ENCODE measurements at places on chromosomes 6 and 20.

DNA sequence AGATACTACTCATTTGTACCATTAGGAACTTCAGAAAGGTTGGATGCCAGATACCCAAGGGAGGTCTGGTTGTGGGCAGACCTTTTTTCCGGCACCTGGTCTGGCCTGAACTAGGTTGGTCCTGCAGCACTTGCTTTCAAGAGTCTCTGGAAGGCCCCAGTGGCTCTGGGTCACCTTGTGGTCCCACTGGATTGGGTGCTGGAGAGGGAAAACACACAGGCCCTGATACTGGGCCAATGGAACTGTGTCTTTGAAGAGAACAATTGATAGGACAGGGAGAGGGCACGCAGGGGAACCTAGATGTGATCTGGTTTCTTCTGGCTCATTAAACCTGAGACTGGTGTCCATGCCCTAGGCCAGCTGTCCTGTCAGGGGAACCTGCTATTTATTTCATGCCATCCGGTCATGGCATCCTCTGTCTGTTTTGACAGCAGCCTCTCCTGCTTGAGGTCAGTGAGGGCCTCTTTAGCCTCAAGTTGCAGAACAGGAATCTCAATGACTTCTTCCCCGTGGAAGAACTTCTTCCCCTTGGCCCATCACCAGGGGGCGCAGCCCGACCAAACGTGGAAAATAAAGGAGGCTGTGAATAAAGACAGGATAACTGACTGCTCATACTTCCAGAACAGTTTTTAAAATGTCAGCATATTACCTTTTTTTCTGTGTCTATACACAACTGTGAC, 25.0 kb downstream of the TAF8 start:
- no peak for DNase-seq

- no peak for DNase-seq
Measured at GRCh38 chr20:4844751-4845465, 123.2 kb downstream of the PRND start.

- DNase-seq = no peak
Measured at GRCh38 chr6:125193208-125193607, 39.6 kb downstream of the TPD52L1 start.

GRCh38 chr6:33297406-33297955, 1.3 kb downstream of the RGL2 start:
- DNase-seq = no peak

DNA sequence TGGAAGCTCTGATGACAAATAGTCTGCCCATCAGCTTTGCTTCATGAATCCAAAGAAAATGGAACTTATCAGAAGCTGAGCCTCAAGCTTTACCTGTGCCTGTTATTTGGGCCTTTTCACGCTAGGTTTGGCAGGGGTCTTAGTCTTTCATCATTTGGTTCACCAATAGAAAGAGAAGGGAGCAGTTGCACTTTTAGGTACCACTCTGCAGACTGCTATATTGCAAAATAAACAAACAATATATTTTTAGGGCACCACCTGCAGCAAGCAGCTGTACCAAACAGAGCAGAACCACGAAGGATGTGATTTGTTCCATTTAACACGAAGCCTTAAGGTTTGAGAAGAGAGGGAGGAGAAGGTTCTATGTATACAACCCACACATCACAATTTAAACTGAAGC, 291.4 kb upstream of the RNF217 start:
- peak; percentile 82 for DNase-seq

DNA sequence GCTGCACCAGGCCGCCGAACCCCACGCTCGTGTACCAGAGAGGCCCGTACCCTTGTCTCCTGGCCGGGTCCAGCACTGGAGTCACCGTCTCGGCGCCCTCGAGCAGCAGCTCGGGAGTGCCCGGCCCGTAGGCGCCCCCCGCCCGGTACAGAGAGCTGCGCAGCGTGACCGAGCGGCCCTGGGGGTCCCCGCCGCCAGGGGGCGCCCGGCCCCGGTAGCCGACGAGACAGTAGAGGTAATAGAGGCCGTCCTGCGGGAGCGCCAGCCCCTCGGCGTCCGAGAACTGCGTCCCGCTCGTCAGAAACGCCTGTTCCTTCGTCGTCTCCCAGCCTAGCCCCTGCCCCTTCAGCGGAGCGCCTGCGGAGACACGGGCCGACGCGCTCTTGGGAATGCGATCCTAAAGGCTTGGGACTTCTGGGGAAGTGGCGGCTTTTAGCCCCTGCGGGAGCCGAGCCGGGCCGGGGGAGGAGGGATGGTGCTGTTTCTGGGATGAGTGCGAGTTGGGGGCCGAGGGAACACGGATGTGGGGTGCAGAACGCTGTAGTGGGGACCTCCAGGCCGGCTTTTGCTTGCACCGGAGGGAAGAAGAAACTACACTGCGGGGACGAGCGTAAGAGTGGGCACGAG, 1.3 kb downstream of the LTB start:
- DNase-seq = peak; percentile 9

- DNase-seq = no peak
Measured at GRCh38 chr6:32607263-32607987, 17.8 kb upstream of the HLA-DRB1 start.

GRCh38 chr20:1186367-1186991, 1.7 kb upstream of the TMEM74B start:
- DNase-seq = no peak

GRCh38 chr6:141267420-141267819, 865.3 kb upstream of the GJE1 start:
- no peak for DNase-seq

DNA sequence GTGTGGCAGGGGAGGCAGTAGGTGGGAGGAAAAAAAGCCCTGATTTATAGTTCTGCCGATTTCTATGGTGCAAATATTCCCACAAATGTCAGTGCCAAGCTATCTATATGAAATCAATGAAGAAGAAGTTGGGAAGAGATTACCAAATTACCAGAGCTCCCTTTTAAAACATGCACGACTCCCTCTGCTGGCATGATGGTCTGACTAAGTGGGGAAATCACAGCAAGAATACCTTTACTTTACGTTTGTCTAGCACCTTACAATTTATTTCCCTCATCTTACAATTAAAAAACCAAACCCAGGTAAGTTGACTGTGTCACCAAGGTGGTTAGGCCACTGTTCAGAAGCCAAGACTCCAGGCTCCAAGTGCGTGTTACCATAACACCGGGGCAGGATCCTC, 55.6 kb downstream of the AGPAT4 start:
- no peak for DNase-seq

DNA sequence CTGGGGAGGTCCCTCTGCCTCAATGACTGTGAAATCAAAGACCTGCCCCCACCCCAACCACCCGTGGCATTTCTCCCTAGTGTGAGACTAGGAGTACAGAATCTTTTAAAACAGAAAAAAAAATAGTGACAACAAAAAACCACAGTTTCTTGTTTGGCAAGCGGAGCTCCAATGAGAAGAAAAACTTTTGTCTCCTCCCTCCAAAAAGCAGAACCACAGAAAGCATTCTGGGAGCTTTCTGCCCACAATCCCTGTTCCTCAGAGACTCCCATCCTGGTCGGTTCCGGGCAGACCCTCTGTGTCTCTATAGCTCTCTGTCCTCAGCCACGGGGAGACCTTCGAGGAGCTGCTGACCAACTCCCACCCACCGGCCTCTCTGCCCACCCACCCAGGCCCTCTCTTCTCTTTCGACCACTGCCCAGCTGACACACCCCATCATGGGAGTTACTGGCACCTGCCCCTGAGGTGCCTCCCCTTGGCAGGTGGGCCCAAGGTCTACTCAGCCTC, 4.9 kb downstream of the PREX1 start:
- no peak for DNase-seq

- DNase-seq = no peak
Measured at GRCh38 chr20:41538810-41539596, 79.2 kb downstream of the CHD6 start.

DNA sequence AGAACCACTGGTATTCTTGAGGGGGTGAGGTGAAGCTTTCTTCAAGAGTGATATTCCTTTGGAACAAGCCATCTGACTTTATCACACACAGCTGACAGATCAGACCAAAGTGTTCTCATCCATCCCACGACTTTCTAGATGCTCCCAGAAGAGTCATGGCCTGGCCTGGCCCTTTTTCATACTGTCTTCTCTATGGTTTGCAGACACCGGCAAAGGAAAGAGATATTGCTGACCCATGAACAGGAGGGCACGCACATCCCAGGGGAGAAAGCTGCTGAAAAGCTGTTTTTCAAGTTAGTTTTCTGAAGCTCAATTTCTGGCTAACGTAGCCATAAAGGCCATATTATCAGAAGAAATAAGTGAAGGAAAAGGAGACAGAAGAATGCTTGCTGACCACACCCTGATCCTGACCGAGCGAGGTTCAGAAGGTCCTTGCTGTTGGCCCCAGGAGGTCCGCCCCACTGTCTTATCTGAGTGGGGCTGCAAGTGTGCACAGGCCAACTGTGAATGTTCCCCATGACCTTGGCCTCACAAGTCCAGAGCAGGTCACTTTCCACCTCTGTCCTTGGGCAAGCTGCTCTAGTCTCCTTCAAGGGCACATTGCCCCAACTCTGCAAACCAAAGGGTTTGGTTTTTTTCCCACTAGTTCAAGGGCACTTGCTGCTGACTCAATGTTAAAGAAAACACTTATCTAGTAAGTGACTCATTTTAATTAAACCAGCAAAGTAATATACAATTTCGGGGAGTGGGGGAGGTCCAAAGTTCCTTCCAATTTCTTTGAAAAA, 2.0 kb downstream of the ACSS1 start:
- DNase-seq = no peak

- no peak for DNase-seq
Measured at GRCh38 chr6:135334169-135334568, 153.1 kb downstream of the MYB start.

- no peak for DNase-seq
Measured at GRCh38 chr20:10718661-10719060, 44.9 kb upstream of the JAG1 start.

DNA sequence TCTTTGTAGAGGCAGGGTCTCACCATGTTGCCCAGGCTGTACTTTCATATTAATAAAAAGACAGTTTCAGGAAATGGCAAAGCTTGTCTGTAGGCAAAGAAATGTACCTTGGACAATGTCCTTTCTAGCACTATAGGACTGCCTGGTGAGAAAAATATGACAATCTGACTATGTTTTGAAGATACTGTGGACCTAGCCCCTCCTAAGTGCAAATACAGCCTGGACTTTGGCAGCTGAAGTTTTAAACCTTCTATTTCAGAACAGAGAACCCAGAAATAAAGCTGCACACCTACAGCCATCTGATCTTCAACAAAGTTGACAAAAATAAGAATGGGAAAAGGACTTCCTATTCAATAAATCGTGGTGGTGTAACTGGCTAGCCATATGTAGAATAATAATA, 18.9 kb upstream of the IL17A start:
- DNase-seq = no peak

- DNase-seq = no peak
Measured at GRCh38 chr6:11358904-11359830, 126.7 kb upstream of the NEDD9 start.

DNA sequence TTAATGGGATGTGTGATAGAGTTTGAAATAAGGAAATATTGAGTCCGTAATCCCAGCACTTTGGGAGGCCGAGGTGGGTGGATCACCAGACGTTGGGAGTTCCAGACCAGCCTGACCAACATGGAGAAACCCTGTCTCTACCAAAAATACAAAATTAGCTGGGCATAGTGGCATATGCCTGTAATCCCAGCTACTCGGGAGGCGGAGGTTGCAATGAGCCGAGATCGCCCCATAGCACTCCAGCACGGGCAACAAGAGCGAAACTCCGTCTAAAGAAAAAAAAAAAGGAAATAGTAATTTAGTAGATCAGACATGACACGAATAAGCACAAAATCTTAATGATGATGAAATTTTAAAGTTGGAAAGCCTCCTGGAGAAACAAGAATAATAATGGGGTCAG, 14.8 kb downstream of the GJA1 start:
- no peak for DNase-seq

DNA sequence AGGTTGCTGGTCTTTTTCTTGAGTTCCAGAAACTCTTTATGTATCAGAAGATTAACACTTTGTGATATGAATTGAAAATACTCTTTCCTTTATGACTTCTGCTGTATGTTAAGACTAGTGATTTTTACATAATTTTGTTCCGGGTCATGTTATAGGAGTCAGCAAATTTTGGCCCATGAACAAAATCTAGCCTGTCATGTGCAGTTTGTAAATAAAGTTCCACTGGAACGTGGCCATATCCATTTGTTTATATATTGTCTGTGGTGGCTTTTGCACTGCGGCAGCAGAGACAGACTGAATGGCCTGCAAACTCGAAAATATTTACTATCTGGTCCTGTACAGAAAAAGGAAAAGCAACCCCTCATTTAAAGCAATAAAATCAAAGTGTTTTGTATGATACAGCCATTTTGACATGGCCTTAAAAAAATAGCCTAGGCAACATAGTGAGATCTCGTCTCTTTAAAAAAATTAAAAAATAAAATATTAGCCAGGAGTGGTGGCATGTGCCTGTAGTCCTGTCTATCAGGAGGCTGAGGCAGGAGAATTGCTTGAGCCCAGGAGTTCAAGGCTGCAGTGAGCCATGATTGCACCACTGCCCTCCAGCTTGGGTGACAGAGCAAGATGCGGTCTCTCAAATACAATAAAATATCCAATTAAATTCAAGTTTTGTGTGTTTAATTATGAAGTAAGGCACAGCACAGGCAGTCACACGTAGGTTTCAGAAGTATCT, 36.9 kb downstream of the SNX9 start:
- no peak for DNase-seq

- no peak for DNase-seq
Measured at GRCh38 chr6:158039571-158040050, 57.9 kb downstream of the SYNJ2 start.

- DNase-seq = no peak
Measured at GRCh38 chr6:140993515-140993914, 1139.2 kb upstream of the GJE1 start.

DNA sequence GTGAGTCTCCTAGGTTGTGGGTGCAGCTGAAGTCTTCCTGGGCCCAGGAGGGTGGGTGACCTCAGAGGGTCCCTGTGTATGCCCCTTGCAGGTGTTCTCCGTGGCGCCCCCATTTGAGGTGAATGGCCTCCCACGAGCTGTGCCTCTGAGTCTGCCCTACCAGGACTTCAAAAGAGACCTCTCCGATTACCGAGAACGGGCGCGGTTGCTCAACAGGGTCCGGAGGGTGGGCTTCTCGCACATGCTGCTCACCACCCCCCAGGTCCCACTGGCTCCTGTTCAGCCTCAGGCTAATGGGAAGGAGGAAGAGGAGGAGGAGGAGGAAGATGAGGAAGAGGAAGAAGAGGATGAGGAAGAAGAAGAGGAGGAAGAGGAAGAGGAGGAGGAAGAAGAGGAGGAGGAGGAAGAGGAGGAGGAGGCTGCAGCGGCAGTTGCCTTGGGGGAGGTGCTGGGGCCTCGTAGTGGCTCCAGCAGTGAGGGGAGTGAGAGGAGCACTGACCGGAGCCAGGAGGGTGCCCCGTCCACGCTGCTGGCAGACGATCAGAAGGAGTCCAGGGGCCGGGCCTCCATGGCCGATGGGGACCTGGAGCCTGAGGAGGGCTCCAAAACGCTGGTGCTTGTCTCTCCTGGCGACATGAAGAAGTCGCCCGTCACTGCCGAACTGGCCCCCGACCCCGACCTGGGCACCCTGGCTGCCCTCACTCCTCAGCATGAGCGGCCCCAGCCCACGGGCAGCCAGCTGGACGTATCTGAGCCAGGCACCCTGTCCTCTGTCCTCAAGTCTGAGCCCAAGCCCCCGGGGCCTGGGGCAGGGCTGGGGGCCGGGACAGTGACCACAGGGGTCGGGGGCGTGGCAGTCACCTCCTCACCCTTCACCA, 15.2 kb upstream of the SLC22A7 start:
- DNase-seq = no peak
